GOT3 (cell line): ENCODE measurements at places on chromosomes 13 and 19.

GRCh38 chr13:34654203-34654602 is 287.9 kb upstream of the NBEA start:
- DNase-seq, result no peak

DNA sequence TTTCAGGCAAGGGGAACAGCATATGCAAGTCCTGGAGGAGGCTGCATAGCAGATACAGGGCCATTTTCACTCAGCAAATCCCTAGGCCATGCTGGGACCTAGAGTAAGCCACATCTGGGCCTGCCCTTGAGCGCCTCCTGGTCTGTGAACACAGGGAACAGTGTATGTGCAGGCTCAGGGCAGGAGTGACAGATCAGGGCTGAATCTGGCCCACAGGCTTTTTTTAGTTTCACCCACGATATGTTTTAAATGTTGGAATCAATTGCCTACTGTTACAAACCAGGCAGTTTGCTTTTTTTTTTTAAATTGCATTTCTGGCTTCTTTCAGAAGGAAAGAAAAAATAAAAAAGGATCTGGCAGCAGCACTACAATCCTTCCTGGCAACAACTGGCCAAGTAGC is 1.5 kb upstream of the TMEM145 start:
- no peak for DNase-seq

DNA sequence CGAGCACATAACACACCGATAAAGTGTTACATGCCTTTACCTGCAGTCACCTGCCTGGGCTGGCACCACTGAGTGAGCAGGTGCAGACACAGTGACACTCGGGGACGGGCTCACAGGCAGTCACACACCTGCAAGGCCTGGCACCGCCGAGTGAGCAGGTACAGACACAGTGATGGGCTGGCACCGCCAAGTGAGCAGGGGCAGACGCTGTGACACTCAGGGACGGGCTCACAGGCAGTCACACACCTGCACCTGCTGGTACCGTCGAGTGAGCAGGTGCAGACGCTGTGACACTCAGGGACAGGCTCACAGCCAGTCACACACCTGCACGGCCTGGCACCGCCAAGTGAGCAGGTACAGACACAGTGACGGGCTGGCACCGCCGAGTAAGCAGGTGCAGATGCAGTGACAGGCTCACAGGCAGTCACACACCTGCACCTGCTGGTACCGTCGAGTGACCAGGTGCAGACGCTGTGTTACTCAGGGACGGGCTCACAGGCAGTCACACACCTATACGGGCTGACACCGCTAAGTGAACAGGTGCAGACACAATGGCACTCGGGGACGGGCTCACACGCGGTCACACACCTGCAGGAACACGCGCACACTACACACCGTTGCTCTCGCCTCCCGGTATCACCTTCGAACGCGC is 470 bp downstream of the ZNF835 start:
- DNase-seq, result no peak

GRCh38 chr19:47049307-47049700 is 880 bp upstream of the TMEM160 start:
- no peak for DNase-seq

- no peak for DNase-seq
Measured at GRCh38 chr13:71079638-71080037, 787.4 kb downstream of the DACH1 start.

- no peak for DNase-seq
Measured at GRCh38 chr19:52566588-52566987, 3.5 kb upstream of the ZNF701 start.

DNA sequence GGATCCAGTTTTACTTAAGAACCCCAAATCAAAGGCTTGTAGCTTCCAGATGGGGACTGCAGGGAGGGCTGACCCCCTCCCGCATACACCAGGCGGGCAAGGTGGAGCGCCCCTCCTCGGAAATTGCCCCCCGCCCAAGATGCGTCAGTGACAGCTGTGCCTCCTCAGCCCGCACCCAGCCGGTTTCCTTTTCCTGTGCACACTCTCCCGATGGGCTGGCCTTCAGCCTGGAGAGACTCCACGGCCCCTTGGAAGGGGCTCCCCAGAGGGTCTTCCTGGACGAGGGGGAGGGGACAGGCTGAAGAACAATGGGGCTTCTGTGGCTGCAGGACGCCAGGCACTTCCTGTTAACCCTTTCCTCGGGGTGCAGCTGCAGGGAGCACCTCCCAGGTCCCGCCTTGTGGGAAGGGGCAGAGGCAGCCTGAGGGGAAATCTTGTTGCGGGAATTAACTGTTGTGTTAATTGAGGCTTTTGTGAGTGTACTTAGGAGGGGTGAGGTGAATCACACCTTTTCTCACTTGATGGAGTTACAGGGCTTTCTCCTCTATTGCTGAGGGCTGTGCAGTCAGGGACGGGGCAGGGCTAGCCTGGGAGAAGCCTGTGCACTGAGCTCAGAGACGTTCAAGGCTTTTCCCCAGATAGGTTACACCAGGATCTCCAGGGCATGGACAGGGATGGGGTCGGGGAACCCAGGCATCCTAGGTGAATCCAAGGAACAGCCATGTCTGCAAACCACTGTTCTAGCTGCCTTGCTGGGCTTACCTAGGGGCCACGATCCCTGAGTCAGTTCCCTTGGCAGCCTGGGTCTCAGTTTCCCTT is 14.3 kb downstream of the IER2 start:
- no peak for DNase-seq

GRCh38 chr13:42354241-42355091 is 82.5 kb downstream of the AKAP11 start:
- no peak for DNase-seq

DNA sequence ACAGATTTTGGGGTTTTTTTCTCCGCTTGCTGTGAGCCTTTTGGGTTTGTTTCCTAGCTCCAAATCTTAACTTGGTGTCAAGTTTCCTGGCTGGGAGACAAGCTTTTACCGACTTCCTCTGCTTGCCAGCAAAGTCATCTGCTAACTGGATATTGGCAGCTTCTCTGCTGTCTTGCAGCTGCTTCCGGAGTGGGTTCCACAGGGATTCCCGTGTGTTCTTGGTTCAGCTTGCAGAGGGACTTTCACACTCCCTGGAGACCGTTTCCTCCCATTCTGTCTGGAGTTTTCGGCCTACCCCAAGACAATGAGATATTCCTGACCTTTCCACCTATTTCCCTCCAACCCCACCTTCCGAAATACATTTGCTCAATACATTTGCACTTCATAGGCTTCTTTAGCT is 2.2 kb upstream of the COLGALT1 start:
- DNase-seq, result no peak

GRCh38 chr13:86608701-86609100 is 809.5 kb upstream of the SLITRK6 start:
- no peak for DNase-seq

DNA sequence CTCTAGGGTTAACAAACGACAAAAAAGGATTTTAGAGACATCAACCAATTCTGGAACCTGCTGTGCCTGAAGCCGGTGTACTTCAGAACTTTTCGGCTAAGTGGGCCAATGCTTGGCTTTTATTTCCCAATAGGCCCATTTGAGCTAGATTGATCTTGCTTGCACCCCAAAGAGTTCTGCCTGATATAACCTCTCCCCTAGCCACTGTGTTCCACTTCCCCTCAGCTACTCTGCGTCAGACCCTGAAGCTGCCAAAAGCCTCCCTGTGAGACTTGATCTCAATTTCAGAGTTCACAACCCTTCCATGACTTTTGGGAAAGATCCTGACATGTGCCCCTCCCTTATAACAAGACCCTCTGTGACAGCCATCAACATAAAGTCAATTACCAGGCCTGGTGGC is 5.6 kb upstream of the SIGLEC14 start:
- no peak for DNase-seq

- no peak for DNase-seq
Measured at GRCh38 chr13:103243495-103243894, 177.3 kb upstream of the SLC10A2 start.

DNA sequence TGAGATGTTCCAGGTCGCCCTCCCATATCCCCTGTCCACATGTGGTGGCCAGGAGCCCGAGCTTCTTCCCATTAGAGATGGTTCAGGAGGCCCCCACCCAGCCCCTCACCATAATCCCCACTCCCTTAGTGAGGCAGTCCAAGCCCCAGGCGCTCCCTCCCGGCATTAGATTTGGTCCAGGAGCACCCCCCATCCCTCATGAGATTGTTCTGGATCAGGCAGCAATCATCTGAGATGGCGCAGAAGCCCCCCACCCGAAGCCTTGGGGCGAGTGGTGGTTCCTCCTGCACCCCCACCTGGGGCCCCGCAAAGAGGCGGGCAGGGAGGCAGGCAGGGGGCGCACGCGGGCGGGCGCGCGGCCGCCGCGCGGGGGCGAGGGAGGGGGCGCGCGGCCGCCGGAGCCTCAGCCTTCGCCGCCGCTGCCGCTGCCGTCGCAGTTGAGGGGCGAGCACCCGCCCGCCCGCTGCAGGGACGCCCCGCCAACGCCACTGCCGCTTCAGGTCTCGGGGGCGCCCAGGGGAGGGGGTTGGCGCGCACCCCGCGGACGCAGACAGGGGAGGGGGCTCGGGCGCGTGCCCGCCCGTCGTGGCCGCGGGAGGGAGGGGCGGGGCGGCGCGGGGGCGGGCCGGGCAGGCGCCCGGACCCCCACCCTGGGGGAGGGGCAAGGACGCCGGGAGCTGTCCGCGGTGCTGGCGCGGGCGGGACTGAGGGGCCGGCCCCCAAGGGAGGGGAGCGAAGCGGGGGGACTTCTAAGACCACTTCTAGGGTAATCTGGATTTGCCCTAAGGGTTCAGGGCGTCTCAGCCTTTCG is 46.4 kb upstream of the SHKBP1 start:
- no peak for DNase-seq

GRCh38 chr13:29422015-29422414 is 173.5 kb downstream of the SLC7A1 start:
- DNase-seq, result no peak

GRCh38 chr13:45339867-45340266 is 1.1 kb downstream of the TPT1 start:
- DNase-seq, result no peak

DNA sequence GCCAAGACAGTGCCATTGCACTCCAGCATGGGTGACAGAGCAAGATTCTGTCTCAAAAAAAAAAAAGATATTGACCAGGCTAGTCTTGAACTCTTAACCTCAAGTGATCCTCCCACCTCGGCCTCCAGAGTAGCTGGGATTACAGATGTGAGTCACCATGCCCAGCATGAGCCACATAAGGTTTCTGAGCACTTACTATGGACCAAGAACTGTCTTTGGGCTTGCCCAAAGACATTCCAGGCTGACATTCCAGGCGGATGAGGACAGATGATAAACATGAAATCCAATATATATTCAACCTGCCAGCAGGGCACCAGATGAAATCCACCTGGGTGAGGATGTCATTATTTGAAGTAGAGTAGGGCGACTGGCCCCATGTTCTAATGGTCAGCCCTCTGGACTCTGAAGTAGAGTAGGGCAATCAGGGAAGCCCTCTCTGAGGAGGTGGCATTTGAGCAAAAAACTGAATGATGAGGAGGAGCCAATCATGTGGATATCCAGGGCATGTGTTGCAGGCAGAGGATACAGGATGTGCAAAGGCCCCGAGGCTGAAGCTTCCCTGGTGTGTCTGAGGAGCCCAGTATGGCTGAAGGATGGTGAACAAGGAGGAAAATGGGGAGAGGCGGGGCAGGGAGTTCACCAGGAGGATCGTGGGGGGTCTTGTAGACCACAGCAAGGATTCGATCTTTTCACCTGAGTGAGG is 4.0 kb downstream of the C19orf38 start:
- DNase-seq, result no peak
